Activated effector memory CD4-positive, alpha-beta T cell treated with anti-CD3 and anti-CD28 coated beads, Interleukin-2, amount 50 U/mL, for 16 hours (primary cell): ENCODE measurements at places on chromosomes 5 and 9.

- DNase-seq, result no peak
Measured at GRCh38 chr5:180910735-180911134, 11.8 kb downstream of the BTNL8 start.

DNA sequence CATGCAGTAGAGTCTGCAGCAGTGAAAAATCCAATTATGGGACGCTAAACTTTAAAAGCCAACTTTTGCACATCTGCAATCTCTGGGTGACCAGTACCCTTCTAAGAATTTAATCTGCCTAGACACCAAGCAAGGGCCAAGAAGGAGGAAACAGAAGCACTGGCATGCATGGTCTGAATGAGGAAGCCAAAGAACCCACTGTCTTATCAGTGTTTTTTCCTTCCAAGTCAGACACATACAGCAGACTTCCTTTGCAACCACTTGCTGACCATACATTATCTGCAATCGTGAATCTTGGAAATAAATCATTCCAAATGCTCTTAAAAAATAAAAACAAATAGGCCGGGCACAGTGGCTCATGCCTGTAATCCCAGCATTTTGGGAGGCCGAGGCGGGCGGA, 65.9 kb downstream of the DEPDC1B start:
- no peak for DNase-seq

GRCh38 chr5:177553671-177554429, 513 bp downstream of the FAM193B start:
- DNase-seq, result peak; percentile 82

DNA sequence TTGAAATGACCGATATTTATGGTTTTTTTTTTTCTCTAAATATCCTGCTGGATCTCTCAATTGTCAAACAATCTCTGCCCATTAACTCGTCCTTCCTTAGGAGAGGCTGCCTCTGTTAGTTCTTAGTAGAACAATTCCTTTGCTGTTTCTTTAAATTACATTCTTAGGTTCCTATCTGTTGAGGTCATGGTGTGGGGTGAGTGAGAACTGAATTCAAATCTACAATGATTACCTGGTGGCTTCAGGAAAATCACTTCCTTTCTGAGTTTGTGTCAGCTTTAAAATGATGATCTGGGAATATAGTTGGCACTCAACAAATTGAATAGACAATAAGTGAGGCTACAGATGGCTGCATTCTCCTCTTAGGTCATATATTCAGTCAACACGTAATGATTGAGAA, 82.1 kb upstream of the TNFSF8 start:
- no peak for DNase-seq
